ENCODE measurements at places on chromosomes 3 and 15. TPM values are rescaled to one million over a fixed set of nuclear protein-coding genes. Genes with fewer than 3 reads are reported as not detected.

PLA2G4E gene
- 1.0 TPM for total RNA-seq

FRMD5 gene
- 43.8 TPM for total RNA-seq

CPEB1 gene
- 15.2 TPM for total RNA-seq

IQCH gene
- total RNA-seq = 4.5 TPM

CLK3 gene
- 99.7 TPM for total RNA-seq

NAALADL2 gene
- 1.6 TPM for total RNA-seq

SENP8 gene
- 6.3 TPM for total RNA-seq

ATOSA gene
- 37.8 TPM for total RNA-seq

CLDN18 gene
- not detected for total RNA-seq

TMOD3 gene
- 29.2 TPM for total RNA-seq

CCDC54 gene
- not detected for total RNA-seq

CPLX3 gene
- total RNA-seq = 0.32 TPM

ACOX2 gene
- total RNA-seq = 0.59 TPM

XCR1 gene
- total RNA-seq = not detected

IGDCC3 gene
- total RNA-seq = 342 TPM

C3orf85 gene
- not detected for total RNA-seq

PIERCE2 gene
- 1.9 TPM for total RNA-seq

SLC2A2 gene
- total RNA-seq = not detected

OXSR1 gene
- 80.7 TPM for total RNA-seq

DZIP3 gene
- total RNA-seq = 44.3 TPM

EXD1 gene
- not detected for total RNA-seq

HEXA gene
- 81.6 TPM for total RNA-seq

PLA1A gene
- total RNA-seq = not detected

LRRK1 gene
- 1.5 TPM for total RNA-seq

ABCF3 gene
- total RNA-seq = 87.9 TPM

TRANK1 gene
- 0.51 TPM for total RNA-seq

NOX5 gene
- total RNA-seq = not detected

NEK10 gene
- 1.5 TPM for total RNA-seq

ADAMTS9 gene
- 2.3 TPM for total RNA-seq

ZNF774 gene
- 6.7 TPM for total RNA-seq

LPP gene
- total RNA-seq = 23.1 TPM

OSTN gene
- 3.8 TPM for total RNA-seq

FRMD4B gene
- 3.9 TPM for total RNA-seq

MCTP2 gene
- 0.44 TPM for total RNA-seq

KLHL6 gene
- total RNA-seq = not detected

ROPN1B gene
- total RNA-seq = not detected

FILIP1L gene
- total RNA-seq = 4.3 TPM

NLGN1 gene
- 50.2 TPM for total RNA-seq

ITPKA gene
- total RNA-seq = 1.1 TPM

PEX5L gene
- 41.0 TPM for total RNA-seq

TP53BP1 gene
- total RNA-seq = 142 TPM

DNAH12 gene
- 0.22 TPM for total RNA-seq

EPHA3 gene
- total RNA-seq = 9.9 TPM

DYNLT2B gene
- 14.8 TPM for total RNA-seq

LRRC31 gene
- total RNA-seq = not detected

CFAP100 gene
- total RNA-seq = not detected

SST gene
- total RNA-seq = 1,741 TPM

MINAR1 gene
- total RNA-seq = 8.5 TPM

SAMMSON gene
- not detected for total RNA-seq

MEGF11 gene
- total RNA-seq = 2.6 TPM

ACP3 gene
- total RNA-seq = not detected

CYP1A2 gene
- total RNA-seq = not detected

BBX gene
- total RNA-seq = 71.0 TPM
